ENCODE measurements at places on chromosomes 6 and 20.

- no peak for DNase-seq
Measured at GRCh38 chr6:136127873-136128272, 122.2 kb downstream of the MTFR2 start.

GRCh38 chr20:11843289-11843688 is 74.4 kb upstream of the BTBD3 start:
- DNase-seq, result no peak

DNA sequence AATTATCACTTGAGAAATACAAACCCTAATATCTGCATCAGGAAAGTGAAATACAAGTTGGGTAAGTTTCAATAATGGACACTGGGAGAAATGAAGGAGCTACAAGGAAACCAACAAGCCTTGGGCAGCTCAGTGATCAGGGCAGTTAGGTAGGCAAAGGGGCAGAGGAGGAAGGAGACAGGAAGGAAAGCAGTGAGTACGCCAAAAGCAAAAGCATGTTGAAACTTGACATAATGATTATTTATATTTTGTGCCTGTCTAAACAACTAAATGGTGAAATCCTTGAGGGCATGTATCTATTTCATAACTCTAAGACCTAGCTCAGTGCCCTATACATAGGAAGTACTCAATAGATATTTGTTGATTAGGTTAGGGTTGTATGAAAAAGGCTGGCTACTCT is 23.3 kb downstream of the PXT1 start:
- DNase-seq, result no peak

DNA sequence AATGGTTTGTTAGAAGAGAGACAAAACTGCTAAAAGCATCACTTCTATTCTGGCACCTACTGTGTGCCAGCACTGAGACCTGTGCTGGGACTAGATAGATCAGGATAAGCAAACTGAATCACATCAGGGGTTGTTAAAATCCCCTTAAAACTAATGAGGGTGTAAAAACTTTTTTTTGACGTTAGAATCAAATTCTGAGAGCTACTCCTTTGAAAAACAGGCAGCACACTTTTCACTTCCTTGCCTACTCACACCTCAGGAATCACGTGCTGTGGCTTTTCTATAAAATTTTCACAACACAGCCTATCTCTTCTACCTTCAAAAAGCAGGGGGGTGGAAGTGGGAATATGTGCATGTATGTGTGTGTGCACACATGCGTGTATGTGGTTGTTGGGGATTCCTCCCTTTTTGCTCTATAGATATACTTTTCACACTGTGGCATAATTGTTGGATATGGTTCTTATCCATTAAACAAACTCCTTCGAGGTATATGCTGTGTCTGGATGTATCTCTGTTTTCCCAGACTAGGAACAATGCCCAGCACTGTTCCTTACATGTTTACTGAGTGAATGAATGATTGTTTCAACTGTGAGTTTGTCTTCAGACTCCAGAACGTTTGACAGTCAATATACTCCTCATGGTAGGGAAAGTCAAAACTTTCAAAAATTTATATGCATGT is 105.4 kb downstream of the FYN start:
- no peak for DNase-seq

GRCh38 chr6:41278699-41279405 is 7.6 kb downstream of the TREM1 start:
- peak; percentile 90 for DNase-seq

DNA sequence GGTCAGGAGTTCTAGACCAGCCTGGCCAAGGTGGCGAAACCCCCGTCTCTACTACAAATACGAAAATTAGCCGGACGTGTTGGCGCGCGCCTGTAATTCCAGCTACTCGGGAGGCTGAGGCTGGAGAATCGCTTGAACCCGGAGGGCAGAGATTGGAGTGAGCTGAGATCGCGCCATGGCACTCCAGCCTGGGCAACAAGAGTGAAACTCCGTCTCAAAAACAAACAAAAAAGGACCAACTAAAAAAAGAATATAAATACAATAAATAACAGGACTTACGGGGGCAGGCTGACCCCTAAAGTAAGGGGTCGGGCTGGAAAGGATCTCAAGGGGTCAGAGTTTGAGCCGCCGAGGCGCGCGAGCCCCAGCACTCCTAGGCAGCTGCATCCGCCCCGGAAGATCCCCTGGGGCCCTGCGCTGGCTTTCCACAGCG is 509 bp upstream of the TPD52L2 start:
- DNase-seq, result no peak

GRCh38 chr20:38228436-38228835 is 32.1 kb downstream of the KIAA1755 start:
- DNase-seq, result no peak

DNA sequence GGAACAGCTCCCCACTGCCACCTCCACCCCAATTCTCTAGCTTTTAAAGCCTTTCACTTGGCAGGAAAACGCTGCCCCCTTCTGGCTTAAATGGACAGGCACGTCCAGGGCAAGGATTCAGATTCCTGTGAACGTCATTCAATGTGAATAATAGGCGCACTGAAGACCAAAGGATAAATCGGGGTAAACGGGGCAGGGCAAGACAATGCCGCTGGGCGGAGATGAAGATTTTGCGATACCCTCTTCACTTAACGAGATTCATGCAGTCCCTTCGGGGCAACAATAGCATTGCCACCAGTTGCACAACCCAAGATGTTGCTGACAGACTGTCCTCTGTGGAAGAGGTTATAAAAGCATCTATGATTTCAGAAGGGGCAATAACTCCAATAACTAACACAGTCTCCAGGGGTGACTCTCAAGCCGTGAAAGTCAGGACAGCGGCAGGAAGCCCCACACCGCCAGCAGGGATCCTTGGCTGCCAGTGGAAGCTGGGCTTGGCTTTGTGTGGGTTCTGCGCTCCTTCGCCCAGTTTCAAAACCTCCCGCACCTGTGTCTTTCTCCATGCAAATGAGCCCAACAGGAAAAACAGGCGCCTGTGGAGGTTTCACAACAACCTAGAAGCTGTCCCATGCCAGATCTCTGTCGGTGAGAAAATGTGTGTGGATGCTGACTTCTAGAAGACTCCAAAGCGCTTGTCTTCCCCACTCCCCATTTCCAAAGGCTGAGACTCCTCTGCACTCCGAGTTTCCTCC is 291.8 kb downstream of the BMP7 start:
- peak; percentile 8 for DNase-seq

DNA sequence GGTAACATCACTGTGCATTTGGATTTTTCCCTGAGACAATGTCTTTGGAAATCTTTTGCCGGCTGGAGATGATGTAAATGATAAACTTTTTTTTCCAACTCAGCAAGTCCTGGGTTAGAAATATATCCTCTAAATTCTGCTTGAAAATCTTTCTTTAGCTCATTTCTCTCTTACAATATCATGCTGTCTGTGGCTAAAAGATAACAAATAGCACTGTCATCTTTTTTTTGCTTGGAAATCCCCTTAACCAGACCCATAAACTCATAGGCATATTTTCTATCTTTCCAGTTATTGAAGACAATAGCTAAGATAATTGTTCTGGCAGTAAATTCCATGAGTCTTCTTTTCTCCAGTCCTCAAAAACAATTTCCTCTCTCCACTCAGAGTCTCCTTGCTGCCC is 481.5 kb downstream of the NKAIN2 start:
- DNase-seq, result no peak

DNA sequence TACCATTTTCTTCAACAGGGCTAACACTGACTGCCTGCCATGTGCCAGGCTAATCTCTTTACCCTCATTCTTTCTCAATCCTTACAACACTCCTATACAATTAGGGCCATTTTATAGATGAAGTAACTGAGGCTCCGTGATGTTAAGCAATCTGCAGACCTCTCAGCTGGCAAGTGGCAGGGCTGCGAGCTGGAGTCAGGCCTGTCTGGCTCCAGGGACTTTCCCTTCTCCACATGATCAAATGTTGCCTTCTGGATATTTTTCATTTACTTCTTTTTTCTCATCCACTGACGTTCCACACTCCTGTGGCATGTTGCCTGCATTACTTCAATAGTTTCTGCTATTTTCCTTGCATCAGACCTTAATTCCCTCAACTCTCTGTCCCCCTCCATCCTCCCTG is 55.2 kb upstream of the TAGAP start:
- DNase-seq, result no peak

DNA sequence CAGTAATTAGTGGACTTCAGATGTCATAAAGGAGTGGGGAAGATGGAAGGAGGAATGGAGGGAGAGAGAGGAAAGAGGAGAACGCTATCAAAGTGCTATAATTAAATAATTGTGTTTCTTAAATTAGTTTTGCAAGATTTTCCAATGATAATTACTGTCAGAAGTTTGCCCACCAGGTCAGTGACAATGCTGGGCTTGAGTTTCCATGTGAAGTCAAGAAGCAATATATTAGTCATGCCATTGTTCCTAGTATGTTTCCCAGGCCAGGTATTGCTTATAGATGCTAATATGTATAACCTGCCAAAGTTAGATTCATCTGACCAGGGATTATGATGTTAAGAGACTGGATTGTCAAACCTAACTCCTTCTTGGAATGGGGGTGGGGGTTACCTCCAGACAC is 131.9 kb downstream of the GJA10 start:
- DNase-seq, result no peak

GRCh38 chr6:75349262-75349984 is 64.8 kb upstream of the TMEM30A start:
- no peak for DNase-seq

DNA sequence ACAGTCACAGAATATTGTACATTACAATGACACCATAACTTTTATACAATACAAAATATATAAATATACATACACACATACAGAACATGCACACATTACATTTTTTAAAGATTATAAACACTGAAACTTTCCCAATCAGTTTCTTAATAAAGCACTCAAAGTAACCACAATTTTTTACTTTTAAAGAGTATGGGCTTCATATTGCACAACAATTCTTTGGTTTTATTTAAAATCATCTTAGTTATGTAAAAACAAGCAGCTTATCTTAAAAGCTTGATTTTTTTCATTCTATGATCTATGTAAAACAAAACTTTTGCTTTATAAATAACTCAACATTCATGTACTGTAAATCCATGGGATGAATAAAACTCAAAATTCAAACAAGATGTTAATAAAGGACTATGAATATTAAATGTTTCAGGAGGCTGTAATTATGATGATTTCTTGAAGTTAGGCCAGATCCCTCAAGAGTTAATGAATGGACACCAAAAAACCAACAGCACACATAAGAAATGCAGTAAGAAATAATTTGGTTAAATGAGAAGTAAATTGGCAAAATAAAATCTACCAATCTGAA is 93.1 kb upstream of the BCLAF1 start:
- DNase-seq, result no peak

DNA sequence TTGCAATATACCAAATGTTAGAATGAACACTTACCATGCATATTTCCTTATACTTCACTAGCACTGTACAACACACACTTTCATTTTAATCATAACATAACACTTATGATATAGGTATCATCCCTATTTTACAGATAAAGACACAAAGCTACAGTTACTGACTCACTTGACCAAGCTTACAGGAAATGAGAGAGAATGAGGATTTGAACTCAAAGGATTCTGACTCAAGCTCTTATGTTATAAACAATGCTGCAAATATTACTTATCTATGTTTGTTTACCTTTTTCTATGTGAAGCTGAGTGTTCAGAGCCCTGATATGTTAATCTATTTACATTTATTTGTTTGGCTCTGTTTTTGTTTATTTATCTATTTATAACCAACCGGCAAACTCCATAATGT is 245.4 kb downstream of the PTPRK start:
- no peak for DNase-seq

GRCh38 chr20:44549123-44549522 is 27.3 kb upstream of the SERINC3 start:
- no peak for DNase-seq

DNA sequence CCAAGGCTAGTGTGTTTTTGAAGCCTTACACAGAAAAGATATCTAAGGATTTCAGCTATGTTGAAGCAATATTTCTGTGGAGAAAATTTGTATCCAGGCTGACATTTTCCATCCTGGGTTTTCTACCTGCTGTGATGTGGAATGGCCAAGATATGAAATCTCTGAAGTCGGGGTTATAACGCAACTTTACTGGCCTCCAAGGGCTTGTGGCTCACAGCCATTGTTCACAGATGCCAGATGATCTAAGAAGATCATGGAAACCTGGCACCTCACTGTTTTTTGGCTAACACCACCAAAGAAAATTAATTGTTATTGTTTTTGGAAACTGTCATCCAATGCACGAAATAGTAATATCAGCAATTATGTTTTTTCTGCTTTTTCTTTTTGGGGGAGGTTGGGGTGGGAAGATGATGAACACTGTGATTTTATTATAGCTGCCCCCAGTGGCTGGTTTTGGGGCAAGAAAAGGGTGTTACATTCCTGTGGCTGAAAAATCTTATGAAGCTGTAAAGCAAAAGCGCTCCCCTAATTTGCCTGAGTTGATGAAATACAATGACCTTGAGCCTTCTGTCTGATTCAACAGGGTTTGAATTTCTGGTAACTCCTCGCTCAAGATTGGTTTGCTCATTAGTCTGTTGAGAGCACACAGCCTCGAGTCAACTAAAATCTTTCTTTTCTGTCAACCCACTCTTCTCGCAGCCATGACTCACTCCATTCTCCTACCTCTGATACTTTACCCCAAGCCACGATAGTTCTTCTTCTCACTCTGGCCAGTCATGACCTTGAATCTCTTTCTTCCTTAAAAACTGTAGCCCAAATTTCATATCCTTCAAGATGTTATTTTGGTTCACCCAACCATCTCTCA is 236.7 kb downstream of the PAX1 start:
- DNase-seq, result no peak

- DNase-seq, result no peak
Measured at GRCh38 chr6:126650931-126651330, 311.0 kb downstream of the CENPW start.

- DNase-seq, result no peak
Measured at GRCh38 chr20:1189827-1190226, 5.0 kb upstream of the TMEM74B start.

- DNase-seq, result no peak
Measured at GRCh38 chr6:69887026-69887425, 20.7 kb downstream of the COL19A1 start.

- DNase-seq, result no peak
Measured at GRCh38 chr6:7313505-7314165, 636 bp upstream of the SSR1 start.

DNA sequence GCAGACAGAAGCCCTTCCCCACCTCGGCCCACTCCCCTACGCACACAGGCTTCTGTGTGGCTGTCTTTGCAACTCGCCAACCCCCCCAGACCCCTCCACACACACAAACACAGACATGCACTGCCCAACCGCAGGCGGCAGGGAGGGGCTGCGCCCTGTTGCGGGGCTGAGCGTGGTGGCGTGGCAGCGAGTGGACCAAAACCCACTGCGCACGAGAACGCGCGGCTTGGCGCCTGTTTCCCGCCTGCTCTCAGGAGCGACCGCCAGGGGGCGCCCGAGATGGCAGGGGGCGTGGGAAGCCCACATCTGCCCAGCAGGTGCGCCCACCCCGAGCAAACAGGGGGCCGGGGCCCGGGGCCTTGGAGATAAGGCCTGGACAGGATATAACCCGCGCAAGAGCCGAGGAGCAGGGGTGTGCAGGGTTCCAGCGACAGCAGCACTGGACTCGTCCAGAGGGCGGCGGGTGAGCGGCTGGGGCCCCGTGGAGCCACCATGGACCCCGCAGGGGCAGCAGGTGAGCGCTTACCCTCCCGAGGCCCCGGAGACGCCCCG is at the start of gene RBPJL:
RBPJL (plus strand) TSS at position 410 of the 552 bp plus-strand sequence; CDS start at position 493, 83 bp downstream.
- no peak for DNase-seq

GRCh38 chr6:90068264-90068663 is 174.0 kb downstream of the GJA10 start:
- no peak for DNase-seq
